ENCODE measurements at places on chromosomes 3 and 15.
A peak's percentile ranks its signal among the peaks of the same experiment; 100 is the strongest.

GRCh38 chr3:154121701-154122551, 736 bp downstream of the ARHGEF26 start:
- peak; percentile 15 for DNase-seq

GRCh38 chr3:156509189-156510174, 45.4 kb downstream of the SSR3 start:
- no peak for DNase-seq

DNA sequence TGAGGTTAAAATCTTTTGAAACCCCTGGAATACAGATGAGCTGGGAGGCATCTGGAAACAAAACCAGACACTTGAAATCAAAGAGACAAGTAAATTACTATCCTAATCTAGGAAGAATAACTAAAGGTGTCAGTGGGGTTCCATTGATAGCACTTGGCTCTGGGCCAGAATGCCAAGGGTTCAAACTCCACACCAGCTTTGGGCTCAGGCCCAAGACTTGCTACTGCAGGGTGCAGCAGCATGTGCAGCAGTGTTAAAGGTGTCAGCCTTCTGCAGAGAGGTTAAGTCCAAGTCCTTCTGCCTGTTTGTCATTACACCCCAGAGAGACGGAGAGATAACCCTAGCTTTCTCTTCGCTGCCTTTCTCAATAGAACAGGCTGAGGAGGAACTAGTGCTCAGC, 273.9 kb downstream of the TIGIT start:
- peak; percentile 31 for DNase-seq

- DNase-seq, result no peak
These were observed 68.5 kb downstream of the BCHE start for GRCh38 chr3:165768680-165769079.

GRCh38 chr15:92653366-92653765, 2.2 kb downstream of the FAM174B start:
- DNase-seq, result no peak

GRCh38 chr3:107241217-107241616, 136.0 kb upstream of the CCDC54 start:
- no peak for DNase-seq

DNA sequence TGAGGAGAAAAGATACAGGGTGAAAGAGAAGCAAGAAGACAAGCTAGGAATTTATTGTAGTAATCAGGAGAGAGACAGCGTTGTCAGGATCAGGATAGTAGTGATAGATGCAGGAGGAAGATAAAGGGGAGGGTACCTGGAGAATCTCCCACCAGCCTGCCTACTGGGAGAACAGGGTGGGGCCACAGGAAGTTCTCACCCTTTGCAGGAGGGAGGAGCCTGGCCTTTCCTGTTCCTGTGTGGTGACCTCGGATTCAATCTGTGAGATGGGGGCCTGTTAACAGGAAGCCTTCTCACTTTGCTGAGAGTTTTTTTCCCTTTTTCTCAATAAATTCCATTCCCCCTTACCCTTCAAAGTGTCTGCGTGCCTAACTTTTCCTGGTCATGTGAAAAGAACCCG, 37.6 kb downstream of the GMPS start:
- no peak for DNase-seq

DNA sequence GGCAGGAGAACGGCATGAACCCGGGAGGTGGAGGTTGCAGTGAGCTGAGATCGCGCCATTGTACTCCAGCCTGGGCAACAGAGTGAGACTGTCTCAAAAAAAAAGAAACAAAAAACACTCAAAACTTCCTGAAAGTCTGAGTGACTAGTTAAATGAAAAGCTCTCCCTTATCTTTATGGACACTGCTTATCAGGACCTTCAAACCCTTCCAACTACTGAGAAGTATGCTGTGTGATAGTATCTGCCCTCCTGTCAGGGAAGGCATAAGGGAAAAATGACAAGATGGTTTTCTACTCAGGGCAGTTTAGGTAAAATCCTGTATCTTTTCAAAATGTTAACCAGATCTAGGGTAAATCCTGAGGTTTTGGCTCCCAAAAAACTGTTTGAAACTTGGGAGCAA, 21.8 kb downstream of the EMC7 start:
- no peak for DNase-seq

GRCh38 chr3:67558426-67558825, 96.0 kb downstream of the SUCLG2 start:
- no peak for DNase-seq

GRCh38 chr3:133113927-133114597, 75.9 kb downstream of the TMEM108 start:
- DNase-seq, result no peak

DNA sequence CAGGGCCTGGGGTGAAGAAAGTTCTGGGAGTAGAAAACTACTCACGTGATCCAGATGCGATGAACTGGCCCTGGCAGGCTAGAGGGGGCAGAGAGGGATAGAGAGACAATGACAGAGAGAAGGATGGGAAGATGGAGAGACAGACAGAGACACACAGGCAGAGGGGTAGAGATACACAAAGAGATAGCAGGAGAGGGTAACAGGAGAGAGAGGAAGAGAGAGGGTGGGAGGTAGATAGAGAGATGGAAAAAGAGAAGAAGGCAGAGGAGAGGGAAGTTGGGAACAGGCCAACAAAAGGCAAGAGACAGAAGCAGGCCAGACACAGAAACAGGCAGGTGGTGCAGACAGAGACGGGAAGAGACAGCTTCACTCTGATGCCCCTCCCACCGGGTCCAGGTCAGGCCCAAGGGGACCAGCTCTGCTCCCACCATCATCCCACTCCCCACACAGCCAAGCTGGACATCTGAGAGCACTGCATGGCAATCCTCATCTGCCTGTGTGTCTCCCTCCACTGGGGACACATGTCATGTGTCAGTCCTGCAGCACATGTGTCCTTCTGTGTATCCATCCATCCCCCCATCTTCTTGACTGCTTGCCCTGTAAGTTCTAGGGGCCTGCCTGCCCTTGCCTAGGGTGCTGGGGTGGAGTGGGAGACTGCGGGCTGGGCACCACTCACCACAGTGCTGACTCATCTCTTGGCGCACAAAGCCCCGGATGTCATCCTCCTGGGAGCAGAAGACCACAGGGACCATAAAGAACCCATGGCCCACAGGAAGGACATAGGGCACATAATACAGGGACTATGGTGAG, 2.2 kb upstream of the UCN2 start:
- no peak for DNase-seq

DNA sequence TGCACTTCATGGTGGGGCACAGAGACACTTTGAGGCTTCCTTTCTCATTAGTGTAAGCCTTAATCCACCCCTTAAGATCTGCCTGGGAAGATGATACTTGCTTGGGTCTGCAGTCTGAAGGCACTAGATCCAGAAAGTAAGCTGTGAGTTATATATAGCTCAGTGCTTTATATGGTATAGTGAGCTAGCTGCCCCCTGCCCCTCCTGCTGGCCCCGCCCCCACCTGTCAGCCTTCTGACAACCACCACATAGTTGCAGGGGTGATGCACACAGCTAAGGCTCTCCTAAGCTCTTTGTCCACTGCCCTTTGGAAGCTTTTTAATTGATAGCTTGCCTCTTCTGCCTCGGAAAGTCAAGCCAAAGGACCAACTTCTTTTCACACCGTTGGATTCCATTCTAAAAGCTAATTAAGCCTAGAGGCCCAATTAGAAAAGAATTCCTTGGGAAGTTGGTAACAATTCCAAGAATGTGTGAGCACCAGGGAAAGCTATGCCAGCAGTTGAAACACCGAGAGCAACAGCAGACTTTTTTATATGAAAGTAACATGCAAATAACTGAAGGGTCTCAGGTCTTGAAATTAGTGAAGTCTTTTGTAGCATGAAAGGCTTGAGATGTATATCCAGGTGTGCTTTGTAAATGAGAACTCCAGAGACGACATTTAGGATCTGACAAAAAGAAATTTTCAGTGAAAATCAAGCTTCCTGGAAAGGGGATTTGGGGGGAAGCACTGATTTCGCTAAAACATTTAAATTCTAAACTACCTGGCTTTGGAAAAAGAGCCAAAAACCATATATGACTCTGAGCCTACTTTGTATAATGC, 2.3 kb downstream of the TPM1 start:
- DNase-seq, result peak; percentile 41

- peak; percentile 51 for DNase-seq
These were observed 70.0 kb upstream of the ABHD2 start for GRCh38 chr15:89018207-89018606.

DNA sequence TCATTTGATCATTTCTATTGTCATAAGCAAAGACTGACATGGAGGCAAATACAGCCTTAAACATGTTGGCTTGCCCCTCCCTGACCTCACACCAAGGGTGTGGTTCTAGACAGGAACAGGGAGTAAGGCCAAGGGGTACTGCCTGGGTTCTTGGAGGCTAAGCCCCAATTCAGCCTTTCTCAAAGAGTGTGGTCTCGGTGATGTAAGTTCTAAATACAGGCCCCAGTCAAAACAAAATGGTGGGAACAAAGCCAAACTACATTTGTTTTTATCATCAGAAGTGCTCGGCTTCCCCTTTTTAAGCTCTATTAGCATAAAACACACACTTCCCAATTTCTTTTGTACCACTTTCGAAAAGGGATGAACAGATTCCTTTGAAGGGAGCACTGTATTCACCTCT, 129.5 kb downstream of the ATP8B4 start:
- DNase-seq, result no peak

DNA sequence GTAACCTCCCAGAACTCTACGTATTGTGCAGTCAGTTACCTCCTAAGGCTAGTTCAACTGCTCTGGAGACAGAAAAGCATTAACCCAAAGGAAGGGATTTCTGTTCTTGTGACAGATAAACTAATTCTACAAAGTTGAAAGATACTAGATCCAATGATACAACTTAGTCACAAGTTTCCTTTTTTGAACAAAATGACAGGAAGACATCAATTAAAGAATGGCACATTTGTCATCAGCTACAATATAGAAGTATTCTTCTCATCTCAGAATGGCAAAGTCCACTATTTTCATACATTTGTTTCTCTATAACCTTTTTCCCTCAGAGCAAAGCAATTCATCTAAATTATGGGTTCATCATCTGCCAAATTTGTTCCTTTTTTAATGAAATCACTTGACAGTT, 43.7 kb downstream of the ISL2 start:
- no peak for DNase-seq

- DNase-seq, result no peak
These were observed 94.9 kb upstream of the AADACL2 start for GRCh38 chr3:151638555-151639417.

DNA sequence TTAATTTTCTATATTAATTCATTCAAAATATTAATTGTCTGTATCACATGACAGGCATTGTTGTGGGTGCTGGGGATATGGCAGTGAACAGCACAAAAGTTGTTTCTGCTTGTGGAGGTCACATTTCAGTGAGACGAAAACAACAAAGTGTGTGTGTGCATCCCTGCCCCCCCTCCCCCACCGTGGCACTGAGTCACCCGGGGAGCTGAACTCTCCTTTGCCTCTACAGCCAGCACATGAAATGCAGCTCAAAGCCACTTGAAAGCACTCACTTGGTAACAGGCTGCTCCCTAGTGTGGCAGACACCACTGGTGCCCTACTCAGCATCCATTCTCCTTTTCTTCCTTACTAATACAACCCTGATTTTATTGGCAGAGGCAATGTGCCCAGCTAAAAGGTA, 16.9 kb upstream of the SCAMP5 start:
- DNase-seq, result no peak

- DNase-seq, result no peak
These were observed 15.1 kb downstream of the CACNA1D start for GRCh38 chr3:53509494-53509893.

DNA sequence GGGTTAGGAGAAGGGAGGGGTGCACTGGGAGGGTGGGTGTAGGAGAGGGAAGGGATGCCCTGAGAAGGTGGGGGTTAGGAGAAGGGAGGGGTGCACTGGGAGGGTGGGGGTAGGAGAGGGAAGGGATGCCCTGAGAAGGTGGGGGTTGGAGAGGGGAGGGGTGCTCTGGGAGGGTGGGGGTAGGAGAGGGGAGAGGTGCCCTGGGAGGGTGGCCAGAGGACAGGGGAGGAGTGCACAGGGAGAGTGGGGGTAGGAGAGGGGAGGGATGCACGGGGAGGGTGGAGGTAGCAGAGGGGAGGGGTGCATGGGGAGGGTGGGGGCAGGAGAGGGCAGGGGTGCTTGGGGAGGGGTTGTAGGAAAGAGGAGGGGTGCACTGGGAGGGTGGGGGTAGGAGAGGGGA, 3.2 kb downstream of the TM4SF19 start:
- DNase-seq, result no peak

DNA sequence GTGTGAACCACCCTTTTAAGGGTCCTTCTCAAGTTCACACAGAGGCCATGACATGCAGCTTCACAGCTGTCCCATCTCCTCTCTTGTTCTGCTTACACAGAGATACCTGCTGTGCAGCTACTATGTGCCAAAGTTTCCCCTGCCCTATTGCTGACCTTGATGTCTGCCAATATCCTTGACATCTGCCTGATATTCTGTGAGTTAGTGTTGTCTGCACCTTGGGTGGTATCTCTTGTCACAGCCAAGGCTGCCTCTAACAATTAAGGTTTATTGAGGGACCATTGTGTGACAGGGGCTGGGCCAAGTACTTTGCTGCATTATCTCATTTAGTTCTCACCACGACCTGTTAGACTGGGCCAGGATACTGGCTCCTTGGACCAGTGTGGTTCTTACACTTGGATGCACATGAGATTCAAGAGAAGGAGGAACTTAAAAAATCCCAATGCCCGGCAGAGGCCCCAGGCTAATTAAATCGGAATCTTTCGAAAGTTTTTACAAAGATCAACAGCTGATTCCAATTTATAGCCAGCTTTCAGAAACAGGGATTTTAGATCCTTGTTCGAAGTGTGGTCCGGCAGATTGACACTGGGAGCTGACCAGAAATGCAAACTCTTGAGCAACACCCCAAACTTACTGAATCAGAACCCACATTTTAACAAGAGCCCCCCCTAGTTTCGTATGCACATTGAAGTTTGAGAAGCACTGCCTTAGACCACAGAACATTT, 178.6 kb downstream of the SATB1 start:
- no peak for DNase-seq

- no peak for DNase-seq
These were observed 439.2 kb downstream of the MCTP2 start for GRCh38 chr15:94670438-94671034.

DNA sequence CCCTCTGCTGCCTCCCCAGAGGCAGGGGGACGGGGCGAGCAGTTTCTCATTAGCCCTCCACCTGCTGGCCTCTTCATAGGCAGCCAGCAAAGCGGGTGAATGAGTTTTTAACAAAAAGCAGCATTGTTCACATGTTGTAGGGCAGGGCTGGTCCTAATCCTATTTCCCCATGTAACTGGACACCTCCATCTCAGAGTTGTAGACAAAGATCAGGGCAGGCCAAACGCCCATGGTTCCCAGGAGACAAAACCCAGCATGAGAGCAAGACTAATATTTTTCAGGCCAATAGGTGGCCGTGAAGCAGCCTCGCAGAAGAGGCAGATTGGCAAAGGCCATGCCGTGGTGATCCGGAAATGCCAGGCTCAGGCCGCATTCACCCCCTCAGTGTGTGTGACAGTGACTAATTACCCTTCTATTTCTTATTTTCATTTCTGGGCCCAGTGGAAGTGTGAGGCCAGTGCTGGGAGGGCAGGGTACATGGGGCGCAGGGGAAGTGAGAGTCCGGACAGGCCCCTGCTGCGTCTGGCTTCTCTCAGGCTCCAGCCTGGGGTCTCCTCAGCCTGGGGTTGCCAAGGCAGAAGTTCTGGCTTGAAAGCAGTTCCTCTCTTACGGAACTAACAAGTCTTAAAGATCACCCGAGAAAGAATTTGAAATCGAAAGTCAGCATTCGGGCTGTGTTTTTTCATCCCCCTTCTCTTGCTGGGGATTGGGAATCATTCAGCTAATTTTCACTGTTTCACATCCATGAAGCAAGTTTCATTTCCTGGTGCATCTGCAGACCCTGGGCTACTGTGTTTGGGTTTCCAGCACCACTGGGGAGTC, 64.8 kb downstream of the BOC start:
- peak; percentile 24 for DNase-seq

Measured in mucosa of gallbladder (tissue), 1 donor.